Heart right ventricle (tissue), 16 donors: ENCODE measurements at places on chromosomes 3 and 15. TPM values are rescaled to one million over a fixed set of nuclear protein-coding genes. Genes with fewer than 3 reads are reported as not detected.

Gene STAC
- total RNA-seq: 0.25 TPM

- H3K4me1 ChIP-seq: no peaks in the 10 kb centered on the region
- H3K27ac ChIP-seq: no peak overlapping the region
- no peak for DNase-seq
- H3K4me3 ChIP-seq: no peak overlapping the region
- H3K27me3 ChIP-seq: no peaks in the 10 kb centered on the region
- peaks cover 26% of the 10 kb centered on the region for H3K36me3 ChIP-seq
These were observed 78.9 kb downstream of the CDIN1 start for GRCh38 chr15:36658312-36658711.

GRCh38 chr15:79938143-79938542 is 32.9 kb downstream of the BCL2A1 start:
- H3K27ac ChIP-seq: no peak overlapping the region
- DNase-seq: no peak
- no peak overlapping the region for H3K4me3 ChIP-seq
- peaks cover 30% of the 10 kb centered on the region for H3K27me3 ChIP-seq
- no peaks in the 10 kb centered on the region for H3K36me3 ChIP-seq

DNA sequence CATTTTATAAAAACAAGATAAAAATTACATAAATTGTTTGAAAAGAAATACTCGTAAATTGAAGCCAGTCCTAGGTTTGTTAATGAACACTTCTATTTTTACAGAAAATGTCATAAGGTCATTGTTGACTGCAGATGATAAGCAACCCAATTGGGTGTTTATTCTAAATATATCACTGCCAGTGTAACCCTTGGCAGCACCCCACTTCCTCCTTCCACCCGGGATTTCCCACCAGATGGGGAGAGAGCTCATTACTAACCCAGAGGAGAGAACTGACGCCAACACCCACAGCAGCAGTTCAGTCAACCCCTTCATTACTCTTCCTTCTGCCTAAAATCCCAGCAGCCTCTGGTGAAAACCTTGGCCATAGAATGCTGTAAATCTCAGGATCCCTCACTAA is 307.6 kb downstream of the GAP43 start:
- H3K27ac ChIP-seq: no peak overlapping the region
- no peak overlapping the region for H3K4me3 ChIP-seq
- no peak for DNase-seq
- no peaks in the 10 kb centered on the region for H3K4me1 ChIP-seq

Gene SLC6A20
- total RNA-seq: not detected

Gene SLC2A2
- total RNA-seq: not detected
